T-cell (primary cell): ENCODE measurements at places on chromosomes 3 and 15. TPM values are rescaled to one million over a fixed set of nuclear protein-coding genes. Genes with fewer than 3 reads are reported as not detected.

DNA sequence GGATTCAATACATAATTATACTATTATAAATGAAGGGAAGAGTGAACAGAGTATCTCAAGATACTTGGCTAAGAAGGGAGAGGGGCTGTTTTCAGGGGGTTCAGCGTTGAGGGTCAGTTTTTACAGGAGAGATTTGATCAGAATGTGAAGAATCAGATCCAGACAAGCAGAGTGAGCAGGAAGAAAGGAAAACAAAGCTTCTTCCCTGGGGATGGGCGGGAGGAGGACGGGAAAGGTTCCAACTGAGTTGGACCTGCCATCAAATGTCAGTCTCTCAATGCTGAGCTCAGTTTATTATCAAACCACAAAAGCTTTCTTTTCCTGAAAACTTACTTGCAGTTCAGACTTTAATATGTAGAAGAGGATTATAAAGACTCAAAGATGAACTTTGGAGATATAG, 6.0 kb upstream of the MELTF start:
- no peaks in the 10 kb centered on the region for H3K27me3 ChIP-seq
- DNase-seq: no peak
- H3K4me3 ChIP-seq: no peak overlapping the region
- H3K4me1 ChIP-seq: no peaks in the 10 kb centered on the region
- H3K36me3 ChIP-seq: no peaks in the 10 kb centered on the region

- H3K27ac ChIP-seq: no peak overlapping the region
- no peaks in the 10 kb centered on the region for H3K36me3 ChIP-seq
Measured at GRCh38 chr15:43975326-43975725, 148.5 kb downstream of the WDR76 start.

GRCh38 chr3:34011171-34012101, 213.0 kb downstream of the PDCD6IP start:
- H3K4me3 ChIP-seq: no peak overlapping the region
- no peaks in the 10 kb centered on the region for H3K36me3 ChIP-seq
- no peak for DNase-seq
- no peak overlapping the region for H3K27ac ChIP-seq
- peaks cover 13% of the 10 kb centered on the region for H3K4me1 ChIP-seq

GRCh38 chr15:27589260-27589659, 509.9 kb downstream of the OCA2 start:
- H3K4me3 ChIP-seq: no peak overlapping the region
- H3K36me3 ChIP-seq: no peaks in the 10 kb centered on the region
- no peaks in the 10 kb centered on the region for H3K27me3 ChIP-seq
- no peak for DNase-seq
- no peaks in the 10 kb centered on the region for H3K4me1 ChIP-seq
- H3K27ac ChIP-seq: no peak overlapping the region

DNA sequence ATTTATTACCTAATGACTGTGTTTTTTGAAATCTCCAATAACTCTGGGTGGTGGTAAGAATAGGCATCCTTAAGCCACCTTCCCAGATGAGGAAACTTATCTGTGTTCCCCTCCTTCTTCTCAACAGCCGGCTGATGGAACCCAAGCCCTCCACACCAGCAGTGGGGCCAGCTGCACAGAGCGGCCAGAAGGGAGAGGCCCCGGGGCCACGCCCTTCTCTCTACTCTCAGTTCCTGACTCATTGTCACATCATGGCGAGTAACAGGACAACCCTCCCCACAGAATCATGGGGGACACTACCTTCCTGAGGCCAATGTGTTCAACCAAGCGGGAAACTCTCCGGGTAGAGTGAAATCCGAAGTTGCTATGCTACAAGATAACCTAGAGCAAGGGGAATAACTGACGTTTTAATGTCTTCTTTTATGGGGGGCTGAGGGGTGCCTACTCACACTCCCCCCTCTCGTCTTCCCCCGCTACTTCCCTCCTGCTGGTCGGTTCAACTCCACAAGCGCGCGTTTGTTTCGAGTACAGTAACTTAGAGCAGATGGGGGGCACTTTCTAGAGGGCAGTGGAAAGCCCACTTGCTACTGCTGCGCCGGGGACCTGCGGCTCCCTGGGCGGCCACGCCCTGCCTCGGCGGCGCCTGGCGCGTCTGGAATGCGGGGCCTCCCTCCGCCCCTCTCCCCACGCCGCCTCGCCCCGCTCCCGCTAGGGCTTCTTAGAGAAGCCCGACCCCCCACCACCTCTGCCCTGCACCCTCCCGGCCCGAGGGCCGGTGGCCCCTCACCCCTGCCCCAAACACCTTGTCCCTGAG, 621 bp downstream of the ANXA2 start:
- H3K36me3 ChIP-seq: peaks cover 2% of the 10 kb centered on the region
- H3K27me3 ChIP-seq: no peaks in the 10 kb centered on the region
- DNase-seq: peak; percentile 5
- H3K27ac ChIP-seq: peak overlapping the region; percentile 46

GRCh38 chr15:40450047-40450446, 9.3 kb downstream of the BAHD1 start:
- peaks cover 65% of the 10 kb centered on the region for H3K4me1 ChIP-seq
- no peak overlapping the region for H3K4me3 ChIP-seq
- no peaks in the 10 kb centered on the region for H3K36me3 ChIP-seq
- DNase-seq: no peak
- H3K27me3 ChIP-seq: no peaks in the 10 kb centered on the region

GRCh38 chr3:49339941-49340800, at the start of gene USP4:
USP4 (minus strand) TSS chr3:49340053; CDS start chr3:49340024, 29 bp downstream.
- DNase-seq: peak; percentile 88
- H3K36me3 ChIP-seq: no peaks in the 10 kb centered on the region
- H3K27ac ChIP-seq: peak within 1 kb of the TSS; percentile 96
- peak within 1 kb of the TSS; percentile 79 for H3K4me3 ChIP-seq
- H3K4me1 ChIP-seq: peaks cover 63% of the 10 kb centered on the region
- no peaks in the 10 kb centered on the region for H3K27me3 ChIP-seq

- H3K27me3 ChIP-seq: no peaks in the 10 kb centered on the region
- DNase-seq: no peak
- H3K4me1 ChIP-seq: peaks cover 5% of the 10 kb centered on the region
Measured at GRCh38 chr3:194481525-194482195, 5.1 kb downstream of the ATP13A3 start.

DNA sequence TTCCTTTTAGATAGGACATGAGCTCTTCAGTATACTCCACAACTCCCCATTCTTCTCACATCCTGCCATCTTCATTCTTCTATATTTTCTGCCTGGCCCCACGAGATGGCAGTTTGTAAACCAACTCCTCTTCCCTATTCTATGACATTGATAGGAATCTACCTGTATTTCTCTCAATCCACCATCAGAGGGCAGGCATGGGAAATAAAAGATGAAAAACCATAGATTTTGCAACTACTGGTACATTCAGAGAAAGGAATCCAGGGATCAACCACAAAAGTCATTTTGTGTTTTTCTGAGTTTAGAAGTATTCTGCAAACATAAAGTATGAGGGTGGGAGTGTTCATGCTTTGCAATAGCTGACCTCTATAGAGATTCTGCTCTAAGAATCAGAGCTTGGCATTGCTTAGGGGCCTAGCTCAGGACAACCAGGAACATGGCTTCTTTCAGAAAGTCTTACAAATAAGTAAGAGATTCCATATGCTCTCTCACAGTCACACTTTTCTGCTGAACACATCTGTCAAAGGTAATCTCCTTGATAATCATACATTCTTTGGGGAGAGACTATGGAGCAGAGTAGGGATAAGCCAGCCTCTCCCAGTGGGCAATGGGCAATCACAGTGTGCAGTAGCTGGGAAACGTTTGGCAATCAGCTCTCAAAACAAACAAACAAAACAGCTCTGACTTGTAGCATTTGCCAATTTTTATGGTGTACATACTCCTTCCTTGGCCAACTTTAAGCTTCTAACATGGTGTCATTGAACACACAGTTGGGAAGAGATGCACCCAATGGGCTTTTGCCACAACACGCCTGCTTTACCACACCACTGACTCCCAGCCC, 43.1 kb upstream of the SLC25A36 start:
- no peaks in the 10 kb centered on the region for H3K27me3 ChIP-seq
- no peak overlapping the region for H3K27ac ChIP-seq
- no peaks in the 10 kb centered on the region for H3K36me3 ChIP-seq
- H3K4me1 ChIP-seq: no peaks in the 10 kb centered on the region
- no peak for DNase-seq

DNA sequence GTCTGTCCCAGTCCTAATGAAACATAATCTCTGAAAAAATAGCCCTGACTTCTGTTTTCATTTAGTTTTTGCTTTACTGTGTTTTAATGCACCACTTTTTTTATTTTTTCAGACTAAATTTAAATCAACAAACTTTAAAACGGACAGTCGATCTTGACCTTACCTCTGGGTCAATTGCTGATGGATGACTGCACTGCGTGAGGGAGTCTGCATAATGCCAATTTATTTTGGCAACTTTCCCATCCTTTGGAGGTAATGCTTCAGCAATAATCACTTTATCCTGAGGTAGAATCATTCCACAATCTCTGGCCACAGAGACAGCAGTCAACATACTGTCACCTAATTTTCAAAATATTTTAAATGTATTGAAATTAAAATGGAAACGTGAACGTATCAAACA, 32.5 kb upstream of the GP5 start:
- H3K27ac ChIP-seq: no peak overlapping the region
- no peaks in the 10 kb centered on the region for H3K4me1 ChIP-seq
- no peak overlapping the region for H3K4me3 ChIP-seq
- DNase-seq: no peak

DNA sequence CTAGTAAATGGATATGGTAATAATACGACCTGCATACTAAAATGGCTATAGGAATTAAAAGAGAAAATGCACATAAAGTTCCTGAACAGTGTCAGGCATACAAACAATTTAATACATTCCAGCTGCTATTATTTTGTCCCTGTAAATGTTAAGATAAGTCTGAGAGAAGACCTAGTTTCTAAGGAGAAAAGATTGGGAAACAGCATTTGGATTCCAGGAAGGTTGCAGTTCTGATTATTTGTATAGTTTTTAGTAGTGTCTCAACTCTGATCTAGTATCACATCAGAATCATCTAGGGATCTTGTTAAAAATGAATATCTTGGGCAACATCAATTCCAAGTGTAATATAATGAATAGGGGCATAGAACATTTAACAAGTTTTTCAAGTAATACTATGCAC, 905.7 kb downstream of the NSUN3 start:
- no peak for DNase-seq
- H3K4me3 ChIP-seq: no peak overlapping the region
- no peaks in the 10 kb centered on the region for H3K36me3 ChIP-seq
- no peaks in the 10 kb centered on the region for H3K27me3 ChIP-seq
- no peaks in the 10 kb centered on the region for H3K4me1 ChIP-seq

Gene SPATA12
- not detected for total RNA-seq

Gene GOLGA6L7
- total RNA-seq: not detected
